Endodermal cell (in vitro differentiated cells): ENCODE measurements at places on chromosomes 1 and 21. TPM values are rescaled to one million over a fixed set of nuclear protein-coding genes. Genes with fewer than 3 reads are reported as not detected.

DNA sequence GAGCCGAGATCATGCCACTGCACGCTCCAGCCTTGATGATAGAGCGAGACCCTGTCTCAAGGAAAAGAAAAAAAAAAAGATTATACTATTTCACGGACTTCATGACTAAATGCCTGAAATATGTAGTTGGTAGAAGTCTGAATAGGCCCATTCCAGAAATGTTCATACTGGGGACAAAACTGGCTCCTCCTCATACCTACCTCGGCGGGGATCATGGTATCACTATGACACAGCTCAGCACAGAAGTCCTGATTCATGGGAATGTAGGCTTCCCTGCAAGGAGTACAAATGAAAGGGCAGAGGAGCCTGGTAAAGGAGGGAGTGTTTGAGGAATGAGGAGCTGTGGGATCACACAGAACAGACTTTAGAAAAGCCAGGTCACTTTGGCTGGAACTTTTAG lies 5.0 kb downstream of the SPATA46 start:
- no peaks in the 10 kb centered on the region for H3K36me3 ChIP-seq
- H3K27ac ChIP-seq: no peak overlapping the region
- H3K4me3 ChIP-seq: no peak overlapping the region

GRCh38 chr1:100611086-100611485 lies 73.1 kb downstream of the GPR88 start:
- H3K4me3 ChIP-seq: no peak overlapping the region
- H3K4me1 ChIP-seq: peaks cover 7% of the 10 kb centered on the region
- no peaks in the 10 kb centered on the region for H3K36me3 ChIP-seq
- no peak overlapping the region for H3K27ac ChIP-seq
- H3K27me3 ChIP-seq: no peaks in the 10 kb centered on the region
- no peak for DNase-seq

The FAM167B gene
- total RNA-seq: 1.1 and 1.3 TPM in 2 replicates

The SERTAD4 gene
- total RNA-seq: 0.50 to 0.58 TPM (median 0.54 TPM) in 3 replicates

The FBLIM1 gene
- 60.6 to 61.0 TPM (median 60.8 TPM) in 3 replicates for total RNA-seq

The SAMD13 gene
- total RNA-seq: 0.70 to 3.3 TPM (median 2.5 TPM) in 3 replicates
